ENCODE measurements at places on chromosomes 16 and 17.

DNA sequence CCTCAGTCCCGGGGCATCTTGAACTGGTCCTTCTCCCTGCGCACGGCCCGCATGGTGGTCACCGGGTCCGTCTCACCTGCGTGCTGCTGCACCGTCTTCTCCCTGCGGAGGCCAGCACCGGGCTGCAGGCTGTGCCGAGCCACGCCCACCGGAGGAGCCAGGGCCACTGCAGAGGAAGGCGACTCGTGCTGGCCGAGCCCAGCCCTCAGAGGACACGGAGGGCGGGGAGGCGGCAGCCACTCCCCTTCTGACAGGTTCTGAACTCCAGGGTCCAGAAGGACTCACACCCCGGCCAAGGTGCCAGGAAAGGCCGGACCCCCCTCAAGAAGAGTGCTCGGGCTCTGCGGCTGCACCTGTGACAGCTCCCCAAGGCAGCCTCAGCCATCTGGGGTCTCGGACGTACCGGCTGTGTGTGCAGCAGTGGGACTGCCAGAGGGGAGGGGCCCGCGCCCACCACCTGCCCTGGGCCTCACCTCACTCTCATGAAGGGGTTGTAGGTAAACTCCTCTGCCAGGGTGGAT lies 15.8 kb upstream of the IGFALS start:
- H3K4me1 ChIP-seq: peaks cover 4% of the 10 kb centered on the region
- no peak for DNase-seq
- no peak overlapping the region for H3K4me3 ChIP-seq
- H3K27me3 ChIP-seq: no peaks in the 10 kb centered on the region

- H3K36me3 ChIP-seq: peaks cover 66% of the 10 kb centered on the region
- H3K27ac ChIP-seq: no peak overlapping the region
- no peak overlapping the region for H3K4me3 ChIP-seq
- H3K4me1 ChIP-seq: peaks cover 46% of the 10 kb centered on the region
- no peak for DNase-seq
Observed at GRCh38 chr16:57754354-57755060, 18.9 kb downstream of the KATNB1 start.

DNA sequence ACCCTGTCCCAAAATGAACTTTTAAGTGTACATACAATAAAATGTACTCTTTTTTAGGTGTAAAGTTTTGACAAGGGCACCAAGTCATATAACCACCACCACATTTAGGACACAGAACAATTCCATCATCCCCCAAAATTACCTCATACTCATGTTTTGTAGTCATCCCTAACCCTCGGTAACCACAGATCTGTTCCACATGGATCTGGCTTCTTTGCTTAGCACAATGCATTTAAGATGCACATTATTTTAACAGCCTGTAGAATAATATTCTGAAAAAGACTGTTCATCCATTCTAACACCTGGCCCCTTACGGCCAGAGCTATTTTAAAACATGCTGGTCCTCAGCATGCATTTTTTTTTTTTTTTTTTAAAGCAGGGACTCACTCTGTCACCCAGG lies 25.2 kb upstream of the CFAP20 start:
- no peak for DNase-seq
- peaks cover 17% of the 10 kb centered on the region for H3K36me3 ChIP-seq
- H3K27ac ChIP-seq: no peak overlapping the region

DNA sequence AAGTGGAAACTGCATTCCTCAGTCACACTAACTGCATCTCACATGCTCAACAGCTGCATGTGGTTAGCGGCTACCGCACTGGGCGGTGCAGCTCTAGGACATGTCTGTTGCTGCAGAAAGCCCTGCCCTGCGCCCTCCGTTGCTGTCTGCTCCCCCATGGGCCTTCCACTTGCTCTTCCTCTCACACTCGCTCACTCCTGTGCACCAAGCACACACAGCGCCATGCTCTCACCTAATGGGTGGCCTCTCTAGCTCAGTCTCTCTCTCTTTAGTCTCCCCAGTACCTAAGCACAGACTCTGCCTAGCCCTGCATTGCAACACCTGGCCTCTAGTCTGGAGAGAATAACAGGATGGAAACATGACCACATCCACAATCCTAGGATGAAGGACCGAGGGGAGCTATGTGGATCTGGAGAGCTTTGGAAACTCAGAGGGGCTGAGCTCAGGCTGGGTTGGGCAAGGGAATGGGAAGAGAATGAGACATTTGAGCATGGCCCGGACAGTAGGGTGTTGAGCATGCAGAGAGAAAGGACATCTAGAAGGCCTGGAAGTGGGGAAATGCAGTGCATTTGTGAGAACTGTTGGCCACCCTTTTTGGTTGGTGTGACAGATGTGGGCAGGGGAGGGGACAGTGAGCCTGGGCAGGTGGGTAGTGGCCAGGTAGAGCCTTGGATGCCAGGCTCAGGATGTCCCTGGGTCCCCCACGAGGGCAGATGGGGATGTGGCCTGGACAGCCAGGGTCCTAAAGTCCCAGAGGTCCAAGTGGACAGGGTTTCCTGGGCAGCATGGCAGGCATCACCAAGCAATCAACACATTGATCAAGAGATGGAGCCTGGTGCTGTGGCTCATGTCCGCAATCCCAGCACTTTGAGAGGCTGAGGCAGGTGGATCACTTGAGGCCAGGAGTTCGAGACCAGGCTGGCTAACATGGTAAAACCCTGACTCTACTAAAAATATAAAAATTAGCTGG lies 16.1 kb downstream of the SGCA start:
- no peak overlapping the region for H3K4me3 ChIP-seq
- H3K27me3 ChIP-seq: no peaks in the 10 kb centered on the region
- peak; percentile 77 for DNase-seq
- H3K36me3 ChIP-seq: peaks cover 20% of the 10 kb centered on the region
- H3K4me1 ChIP-seq: peaks cover 58% of the 10 kb centered on the region
- peak overlapping the region; percentile 70 for H3K27ac ChIP-seq

DNA sequence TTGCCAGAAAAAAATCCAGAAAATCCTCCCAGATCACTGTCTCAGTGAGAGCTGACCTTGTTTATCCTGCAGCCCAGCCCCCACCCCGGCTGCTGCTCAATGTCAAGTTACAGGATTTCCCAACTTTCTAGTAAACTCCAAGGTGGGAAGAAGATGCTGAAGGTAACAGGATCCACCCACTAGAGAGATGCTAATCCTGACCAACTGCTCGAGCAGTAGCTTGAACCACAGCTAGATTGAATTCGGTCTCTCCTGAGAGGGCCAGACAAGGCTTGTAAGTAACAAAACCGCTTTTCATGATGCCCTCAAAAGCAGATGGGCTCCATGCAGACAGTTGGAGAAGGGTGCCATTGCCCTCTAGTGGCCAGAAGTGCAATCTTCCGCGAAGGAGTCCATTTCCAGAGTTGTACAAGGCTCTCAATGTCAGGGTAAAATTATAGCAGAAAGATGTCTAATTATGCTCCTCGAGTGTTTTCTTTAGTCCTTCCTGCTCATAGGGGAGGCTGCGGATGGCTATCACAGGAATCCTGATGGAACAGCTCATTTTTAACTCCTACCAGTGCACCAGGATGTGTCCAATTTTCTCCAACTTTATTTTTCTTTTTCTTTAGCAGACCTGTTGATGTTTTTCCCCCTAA lies 3.9 kb downstream of the CDH11 start:
- H3K4me1 ChIP-seq: peaks cover 26% of the 10 kb centered on the region
- no peak overlapping the region for H3K27ac ChIP-seq
- peaks cover 20% of the 10 kb centered on the region for H3K27me3 ChIP-seq
- peaks cover 16% of the 10 kb centered on the region for H3K36me3 ChIP-seq
- DNase-seq: peak; percentile 92

GRCh38 chr17:75856062-75856756 lies 1.1 kb upstream of the WBP2 start:
- H3K27me3 ChIP-seq: no peaks in the 10 kb centered on the region
- peaks cover 23% of the 10 kb centered on the region for H3K4me1 ChIP-seq
- peak overlapping the region; percentile 99 for H3K27ac ChIP-seq
- DNase-seq: peak; percentile 54
- peak overlapping the region; percentile 96 for H3K4me3 ChIP-seq
- H3K36me3 ChIP-seq: peaks cover 7% of the 10 kb centered on the region

DNA sequence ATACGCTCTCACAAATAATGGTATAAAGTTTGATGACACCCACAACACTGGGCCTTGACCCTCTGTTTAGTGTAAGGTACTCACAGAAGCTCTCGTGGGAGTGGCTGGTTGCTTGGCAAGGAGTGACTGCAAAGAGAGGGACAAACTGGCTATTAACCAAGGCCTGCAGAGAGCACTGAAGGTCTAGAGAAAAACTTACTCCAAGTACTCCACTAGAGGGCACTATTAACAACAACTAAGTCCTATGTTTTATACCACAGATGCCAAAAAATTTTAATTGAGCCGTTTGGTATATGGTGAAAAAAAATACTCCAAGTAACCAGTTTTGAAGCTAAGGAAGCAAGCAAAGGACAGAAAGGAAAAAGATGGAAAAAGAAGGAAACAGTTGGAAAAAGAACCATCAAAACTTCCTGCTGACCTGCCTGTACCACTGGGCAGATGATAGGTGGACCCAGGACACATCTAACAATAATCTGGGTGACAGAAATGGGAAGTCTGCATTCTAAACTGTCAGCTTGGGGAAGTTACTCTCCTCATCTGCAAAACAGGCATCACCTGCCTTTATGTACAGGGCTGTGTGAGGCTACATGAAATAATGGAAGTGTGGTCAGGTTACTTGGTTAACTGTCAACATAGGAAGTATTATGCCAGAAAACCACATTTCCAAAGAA lies 23.2 kb downstream of the DYNC1LI2 start:
- no peaks in the 10 kb centered on the region for H3K27me3 ChIP-seq
- H3K27ac ChIP-seq: no peak overlapping the region
- no peaks in the 10 kb centered on the region for H3K4me1 ChIP-seq
- peaks cover 89% of the 10 kb centered on the region for H3K36me3 ChIP-seq
- DNase-seq: peak; percentile 87
- no peak overlapping the region for H3K4me3 ChIP-seq

DNA sequence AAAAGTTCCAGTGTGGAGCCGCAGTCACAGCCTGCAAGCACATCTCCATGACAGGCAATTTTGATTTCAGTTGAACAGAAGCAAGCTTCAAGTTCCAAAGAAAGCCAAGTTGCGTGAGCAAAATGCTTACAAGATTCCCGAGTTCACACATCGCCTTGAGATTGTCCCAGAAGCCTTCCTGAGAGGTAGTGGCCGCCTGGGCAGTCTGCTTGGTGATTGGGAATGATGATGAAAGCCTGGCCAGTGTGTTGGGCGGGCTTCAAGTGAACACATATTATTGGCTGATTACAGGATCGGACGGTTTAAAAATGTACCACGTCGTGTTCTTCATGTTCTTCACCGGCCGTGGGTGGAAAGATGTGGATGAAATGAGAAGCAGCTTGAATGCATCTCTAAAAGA lies 185.5 kb downstream of the FOXL1 start:
- H3K4me3 ChIP-seq: no peak overlapping the region
- peaks cover 5% of the 10 kb centered on the region for H3K4me1 ChIP-seq
- peaks cover 73% of the 10 kb centered on the region for H3K27me3 ChIP-seq
- no peaks in the 10 kb centered on the region for H3K36me3 ChIP-seq
- H3K27ac ChIP-seq: no peak overlapping the region

- H3K36me3 ChIP-seq: peaks cover 23% of the 10 kb centered on the region
- H3K27ac ChIP-seq: peak overlapping the region; percentile 69
- peak; percentile 69 for DNase-seq
- peaks cover 7% of the 10 kb centered on the region for H3K4me1 ChIP-seq
Observed at GRCh38 chr17:2412561-2413021, 11.7 kb upstream of the MNT start.

DNA sequence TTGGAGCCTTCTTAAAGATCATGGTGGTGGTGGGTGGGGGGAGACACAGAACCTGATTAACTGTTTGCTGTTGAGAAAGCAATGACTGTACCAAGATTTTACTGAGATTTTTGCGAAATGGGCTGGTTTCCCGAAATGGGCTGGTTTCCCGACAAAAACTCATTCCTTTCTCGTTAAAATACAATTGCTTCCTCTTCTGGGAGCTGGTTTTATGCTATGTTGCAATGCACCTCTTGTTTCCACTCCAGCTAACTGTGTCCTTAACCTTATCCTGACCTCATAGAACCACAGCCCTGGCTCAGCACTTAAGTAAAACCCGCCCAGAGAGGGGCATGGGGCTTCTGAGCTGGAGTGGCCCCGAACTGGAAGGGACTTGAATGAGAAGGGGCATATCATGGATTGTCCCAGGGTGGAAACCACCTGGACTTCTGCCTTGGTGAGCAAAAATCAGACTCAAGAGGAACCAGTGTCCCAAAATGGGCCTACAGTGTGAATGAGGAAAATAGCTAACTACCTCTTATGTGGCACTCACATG lies 20.9 kb downstream of the FAM20A start:
- no peak overlapping the region for H3K4me3 ChIP-seq
- DNase-seq: peak; percentile 93
- peak overlapping the region; percentile 90 for H3K27ac ChIP-seq
- H3K4me1 ChIP-seq: peaks cover 45% of the 10 kb centered on the region

DNA sequence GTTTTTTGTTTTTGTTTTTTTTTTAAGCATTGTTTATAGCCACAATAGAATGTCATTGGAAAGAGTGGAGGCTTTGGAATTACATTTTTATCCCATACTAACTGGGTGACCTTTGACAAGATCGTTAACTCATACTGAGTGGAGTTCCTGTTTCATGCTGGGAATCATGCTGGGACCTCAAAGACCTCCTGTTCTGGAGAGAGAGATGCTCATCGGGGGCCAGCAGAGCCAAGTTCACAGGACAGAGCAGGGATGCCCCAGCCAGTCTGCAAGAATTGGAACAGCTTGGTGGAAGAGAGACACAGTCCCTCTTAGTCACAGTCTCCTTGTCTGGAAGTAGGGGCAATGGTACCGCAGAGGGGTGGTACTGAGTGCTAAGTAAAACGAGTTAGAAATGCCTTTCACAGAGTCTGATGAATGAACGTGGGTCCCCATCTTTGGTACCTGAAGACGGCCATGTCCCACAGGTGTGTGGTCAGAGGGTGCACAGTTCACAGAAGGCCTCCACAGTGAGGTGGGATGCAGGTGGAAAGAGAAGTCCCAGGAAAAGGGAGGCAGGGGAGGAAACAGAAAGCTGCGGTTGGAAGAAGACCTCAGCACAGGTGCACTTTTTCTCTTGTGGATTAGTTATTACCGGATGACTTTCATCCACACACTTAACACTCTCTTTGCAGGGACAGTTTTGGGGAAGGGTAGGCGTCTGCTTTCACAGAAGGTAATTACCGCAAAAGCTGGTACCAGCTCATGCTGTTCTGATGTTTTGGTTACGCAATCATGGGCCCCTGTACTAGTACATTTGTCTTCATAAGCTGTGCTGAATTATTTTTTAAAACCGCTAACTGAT lies 147.8 kb downstream of the PRKCA start:
- H3K27me3 ChIP-seq: peaks cover 2% of the 10 kb centered on the region
- DNase-seq: no peak
- no peaks in the 10 kb centered on the region for H3K36me3 ChIP-seq
- H3K27ac ChIP-seq: no peak overlapping the region
- H3K4me1 ChIP-seq: peaks cover 3% of the 10 kb centered on the region

DNA sequence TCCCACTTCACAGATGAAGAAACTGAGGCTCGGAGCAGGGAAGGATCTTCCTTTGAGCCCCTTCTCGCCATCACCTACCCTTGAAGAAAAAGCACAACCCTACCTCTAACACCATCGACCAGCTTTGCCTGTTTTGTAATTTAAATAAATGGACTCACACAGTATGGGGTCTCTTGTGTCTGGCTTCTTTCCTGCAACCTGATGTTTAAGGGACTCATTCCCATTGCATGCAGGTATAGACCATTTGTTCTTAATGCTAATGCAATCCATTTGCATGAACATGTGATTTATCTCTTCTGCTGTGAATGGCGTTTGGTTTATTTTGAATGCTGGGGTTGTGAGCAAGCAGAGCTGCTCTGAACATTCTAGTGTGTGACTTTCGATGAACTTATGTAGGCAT lies 150.8 kb upstream of the FOXF1 start:
- peaks cover 69% of the 10 kb centered on the region for H3K27me3 ChIP-seq
- H3K4me1 ChIP-seq: no peaks in the 10 kb centered on the region
- no peak for DNase-seq
- H3K27ac ChIP-seq: no peak overlapping the region
- no peaks in the 10 kb centered on the region for H3K36me3 ChIP-seq

Data from muscle of leg (tissue), 16 donors.